ENCODE measurements at places on chromosomes 3 and 15. TPM values are rescaled to one million over a fixed set of nuclear protein-coding genes. Genes with fewer than 3 reads are reported as not detected.

PLAAT1 gene
- total RNA-seq = 0.31 TPM

OPA1 gene
- total RNA-seq = 40.2 TPM

SCAANT1 gene
- total RNA-seq = not detected

MNS1 gene
- total RNA-seq = 7.8 TPM

MYO5C gene
- total RNA-seq = 70.1 TPM

GRCh38 chr3:9398700-9399336, 1.4 kb downstream of the SETD5 start:
- DNase-seq = peak; percentile 50

- no peak for DNase-seq
These were observed 93.8 kb upstream of the UBE2E1 start for GRCh38 chr3:23711916-23712494.

DNA sequence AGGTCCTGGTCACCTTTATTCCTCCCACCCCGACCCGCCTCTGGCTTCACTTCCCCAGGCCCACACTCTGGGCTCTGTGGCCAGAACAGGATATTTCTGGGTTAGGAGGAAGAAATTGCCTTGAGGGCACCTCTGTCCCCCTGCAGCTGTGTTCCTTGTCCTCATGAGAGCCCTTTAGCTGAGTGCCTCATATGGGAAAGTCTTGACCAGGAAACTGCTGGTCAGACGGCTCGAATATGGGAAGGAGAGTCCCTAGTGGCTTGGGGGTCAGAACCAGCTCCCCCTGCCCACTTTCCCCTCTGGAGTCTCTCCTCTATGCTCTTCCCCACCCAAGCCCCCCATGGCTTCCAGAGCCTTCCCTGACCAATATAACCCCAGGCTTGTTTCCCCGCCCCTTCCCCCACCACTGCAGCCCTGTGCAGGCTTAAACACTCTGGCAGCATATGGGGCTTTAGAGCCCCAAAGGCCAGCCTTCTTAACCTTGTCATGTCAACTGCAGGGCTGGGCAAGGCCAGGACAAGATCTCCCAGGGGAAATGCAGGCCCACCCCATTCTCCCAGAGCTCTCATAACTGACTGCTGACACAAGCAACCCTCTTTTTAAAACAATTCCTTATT, 36.4 kb downstream of the SEC22C start:
- DNase-seq = no peak

DNA sequence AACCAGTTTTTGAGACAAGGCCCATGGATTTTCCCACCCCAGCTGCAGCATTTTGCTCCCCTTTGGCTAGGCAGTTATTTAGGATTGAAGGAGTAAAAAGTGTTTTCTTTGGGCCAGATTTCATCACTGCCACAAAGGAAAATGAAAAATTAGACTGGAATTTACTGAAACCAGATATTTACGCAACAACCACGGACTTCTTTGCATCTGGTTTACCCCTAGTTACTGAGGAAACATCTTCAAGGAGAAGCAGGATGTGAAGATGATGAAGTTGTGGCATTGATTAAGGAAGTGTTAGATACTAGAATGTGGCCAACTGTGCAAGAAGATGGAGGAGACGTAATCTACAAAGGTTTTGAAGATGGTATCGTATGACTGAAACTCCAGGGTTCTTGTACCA, 165.2 kb upstream of the MYRIP start:
- no peak for DNase-seq

- no peak for DNase-seq
These were observed 2.2 kb upstream of the CCR5 start for GRCh38 chr3:46368569-46368968.

- no peak for DNase-seq
These were observed 244.3 kb downstream of the NR2F2 start for GRCh38 chr15:96574782-96575181.

GRCh38 chr3:170741756-170742529, 128.1 kb downstream of the RPL22L1 start:
- no peak for DNase-seq
